B cell (primary cell): ENCODE measurements at places on chromosomes 7 and 10. TPM values are rescaled to one million over a fixed set of nuclear protein-coding genes. Genes with fewer than 3 reads are reported as not detected.

DNA sequence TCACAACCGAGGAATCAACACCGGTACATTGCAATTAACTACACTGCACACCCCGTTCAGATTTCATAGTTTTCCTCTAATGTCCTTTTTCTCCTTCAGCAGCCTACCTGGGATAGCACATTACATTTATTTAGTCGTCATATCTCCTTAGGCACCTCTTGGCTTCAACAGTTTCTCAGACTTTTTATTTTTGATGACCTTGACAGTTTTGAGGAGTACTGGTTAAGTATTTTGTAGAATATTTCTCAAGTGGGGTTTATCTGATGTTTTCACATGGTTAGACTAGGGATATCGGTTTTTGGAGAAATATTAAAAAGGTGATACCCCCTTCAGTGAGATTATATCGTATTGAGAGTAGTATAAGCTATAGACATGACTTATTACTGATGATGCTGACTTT lies 87.0 kb upstream of the GLCCI1 start:
- H3K27ac ChIP-seq = no peak overlapping the region
- H3K4me1 ChIP-seq = peaks cover 20% of the 10 kb centered on the region
- H3K36me3 ChIP-seq = no peaks in the 10 kb centered on the region
- no peaks in the 10 kb centered on the region for H3K27me3 ChIP-seq

DNA sequence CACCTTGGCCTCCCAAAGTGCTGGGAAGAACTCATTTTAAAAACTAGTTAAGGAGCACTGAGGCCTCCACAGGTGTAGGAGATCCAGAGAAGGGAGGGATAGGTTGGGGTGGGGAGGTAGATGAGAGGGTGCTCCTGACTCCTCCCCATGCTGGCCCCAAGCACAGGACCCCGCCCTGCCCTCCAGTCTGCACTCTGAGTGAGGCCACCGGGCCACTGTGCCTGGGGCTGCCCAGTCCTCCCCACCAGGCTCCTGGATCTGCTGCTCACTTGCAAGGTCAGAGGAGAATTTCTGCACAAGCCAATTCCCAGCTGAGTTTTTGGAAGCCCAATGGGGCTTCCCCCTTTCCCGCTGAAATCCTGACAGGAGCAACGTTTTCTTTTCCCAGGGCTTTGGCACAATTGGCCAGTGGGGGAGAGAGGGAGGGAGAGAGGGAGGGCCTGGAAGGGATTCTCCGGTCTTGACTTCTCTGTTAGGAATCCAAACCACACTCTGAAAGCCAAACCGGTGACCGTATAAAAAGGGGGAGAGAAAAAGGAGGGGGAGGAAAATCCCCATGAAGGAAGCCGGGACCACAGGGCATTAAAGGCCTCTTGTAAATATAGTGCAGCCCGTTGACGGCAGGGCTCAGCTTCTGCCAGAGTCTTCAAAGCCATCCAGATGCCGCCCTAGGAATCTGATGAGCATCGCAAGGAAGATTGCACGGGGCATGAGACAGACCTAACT lies 116.2 kb downstream of the SH3PXD2A start:
- H3K27me3 ChIP-seq = no peaks in the 10 kb centered on the region
- H3K4me1 ChIP-seq = no peaks in the 10 kb centered on the region
- DNase-seq = no peak
- no peaks in the 10 kb centered on the region for H3K36me3 ChIP-seq
- no peak overlapping the region for H3K27ac ChIP-seq
- no peak overlapping the region for H3K4me3 ChIP-seq

DNA sequence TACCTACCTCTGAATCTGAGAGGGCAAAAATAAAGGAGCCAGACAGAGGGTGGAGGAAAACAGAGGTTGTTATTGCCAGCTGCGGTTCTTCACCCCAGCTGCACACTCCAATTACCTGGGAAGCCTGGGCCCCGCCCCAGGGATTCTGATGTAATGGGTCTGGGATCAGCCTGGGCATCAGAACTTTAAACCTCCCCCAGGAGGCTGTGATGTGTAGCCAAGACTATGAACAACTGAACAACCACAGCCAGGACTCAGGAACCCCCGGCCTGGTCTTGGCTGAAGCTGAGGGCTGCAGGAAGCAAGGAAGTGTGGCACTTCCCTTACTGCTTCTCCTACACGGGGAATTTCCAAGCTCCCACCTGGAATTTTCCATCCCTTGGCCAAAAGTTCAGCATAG lies 89.3 kb downstream of the HIP1 start:
- no peak overlapping the region for H3K4me3 ChIP-seq
- no peaks in the 10 kb centered on the region for H3K4me1 ChIP-seq
- no peak overlapping the region for H3K27ac ChIP-seq
- DNase-seq = no peak

GRCh38 chr10:12194752-12195271 lies 879 bp downstream of the NUDT5 start:
- H3K36me3 ChIP-seq = peaks cover 14% of the 10 kb centered on the region
- peaks cover 18% of the 10 kb centered on the region for H3K4me1 ChIP-seq
- H3K4me3 ChIP-seq = peak overlapping the region; percentile 97
- H3K27ac ChIP-seq = peak overlapping the region; percentile 94
- H3K27me3 ChIP-seq = no peaks in the 10 kb centered on the region
- peak; percentile 38 for DNase-seq

DNA sequence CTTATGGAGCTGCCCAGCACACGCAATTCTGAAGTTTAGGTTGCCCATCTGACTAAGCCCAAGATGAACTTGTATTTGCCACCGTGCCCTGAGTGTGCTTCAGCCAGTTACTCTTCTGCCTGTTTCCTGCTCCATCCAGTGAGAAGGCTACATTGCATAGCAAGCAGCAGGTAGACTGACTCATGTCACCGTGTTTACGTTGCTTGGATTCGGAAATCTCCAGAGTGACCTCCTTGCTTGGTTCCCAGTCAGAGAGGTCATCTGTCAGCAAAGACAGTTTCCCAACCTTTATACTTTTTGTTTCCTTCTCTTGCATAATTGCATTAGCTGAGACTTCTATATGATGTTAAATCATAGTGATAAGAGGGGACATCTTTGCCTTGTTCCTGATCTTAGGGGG lies 30.9 kb downstream of the NACAD start:
- no peak overlapping the region for H3K4me3 ChIP-seq
- DNase-seq = no peak
- H3K36me3 ChIP-seq = peaks cover 49% of the 10 kb centered on the region
- H3K27me3 ChIP-seq = no peaks in the 10 kb centered on the region

The HTR7 gene
- total RNA-seq = not detected in 2 replicates

The ANKRD7 gene
- total RNA-seq = 0.61 TPM in 1 of 2 replicates, not detected in the other

The PLEKHS1 gene
- not detected in 2 replicates for total RNA-seq

The GIMAP8 gene
- 0.47 and 0.78 TPM in 2 replicates for total RNA-seq

The HOXA7 gene
- total RNA-seq = not detected in 2 replicates

- no peak overlapping the region for H3K27ac ChIP-seq
- H3K4me3 ChIP-seq = no peak overlapping the region
- no peaks in the 10 kb centered on the region for H3K36me3 ChIP-seq
- no peak for DNase-seq
Measured at GRCh38 chr7:72405418-72405817, 6.7 kb downstream of the CALN1 start.

- H3K27ac ChIP-seq = peak overlapping the region; percentile 13
- no peak for DNase-seq
- no peaks in the 10 kb centered on the region for H3K27me3 ChIP-seq
- peaks cover 9% of the 10 kb centered on the region for H3K4me1 ChIP-seq
- peaks cover 69% of the 10 kb centered on the region for H3K36me3 ChIP-seq
Measured at GRCh38 chr10:11522821-11523245, 88.6 kb downstream of the USP6NL start.

DNA sequence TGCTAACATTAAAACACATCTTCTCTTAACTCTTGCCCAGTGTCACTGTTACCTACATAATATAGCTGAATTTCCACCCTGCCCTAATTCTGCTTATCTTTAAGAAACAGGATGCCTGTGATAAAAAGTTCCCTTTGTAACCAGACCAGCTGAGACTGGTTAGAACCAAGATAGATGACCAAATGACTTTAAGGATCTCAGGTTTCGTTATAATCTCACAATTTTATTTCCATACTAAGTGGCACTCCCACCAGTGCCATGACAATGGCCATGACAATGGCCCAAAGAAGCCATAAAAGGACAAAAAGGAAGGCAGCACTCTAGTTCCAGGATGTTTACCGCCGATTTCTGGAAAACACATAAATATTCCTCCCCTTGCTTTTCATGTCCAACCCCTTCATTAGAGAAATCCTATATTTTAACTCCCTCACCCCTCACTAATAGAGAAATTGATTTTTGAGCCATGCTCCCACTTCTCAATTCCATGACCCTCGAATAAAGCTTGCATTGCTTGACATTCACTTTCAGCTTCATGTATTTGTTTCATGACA lies 126.1 kb downstream of the ELAPOR2 start:
- no peaks in the 10 kb centered on the region for H3K36me3 ChIP-seq
- no peak for DNase-seq
- H3K27ac ChIP-seq = no peak overlapping the region
- H3K27me3 ChIP-seq = no peaks in the 10 kb centered on the region

GRCh38 chr10:18397906-18398305 lies 253.5 kb downstream of the NSUN6 start:
- no peaks in the 10 kb centered on the region for H3K36me3 ChIP-seq
- H3K27ac ChIP-seq = no peak overlapping the region
- H3K4me3 ChIP-seq = no peak overlapping the region
- H3K27me3 ChIP-seq = no peaks in the 10 kb centered on the region

- DNase-seq = no peak
- no peak overlapping the region for H3K4me3 ChIP-seq
- peaks cover 4% of the 10 kb centered on the region for H3K36me3 ChIP-seq
- no peak overlapping the region for H3K27ac ChIP-seq
- peaks cover 10% of the 10 kb centered on the region for H3K4me1 ChIP-seq
Measured at GRCh38 chr10:101682172-101682825, 12.7 kb downstream of the FBXW4 start.

- no peak overlapping the region for H3K4me3 ChIP-seq
- no peaks in the 10 kb centered on the region for H3K27me3 ChIP-seq
- no peaks in the 10 kb centered on the region for H3K36me3 ChIP-seq
- H3K4me1 ChIP-seq = no peaks in the 10 kb centered on the region
Measured at GRCh38 chr10:8095959-8096358, 41.5 kb downstream of the GATA3 start.
